Endothelial cell (in vitro differentiated cells): ENCODE measurements at places on chromosomes 11 and 22. TPM values are rescaled to one million over a fixed set of nuclear protein-coding genes. Genes with fewer than 3 reads are reported as not detected.

DNA sequence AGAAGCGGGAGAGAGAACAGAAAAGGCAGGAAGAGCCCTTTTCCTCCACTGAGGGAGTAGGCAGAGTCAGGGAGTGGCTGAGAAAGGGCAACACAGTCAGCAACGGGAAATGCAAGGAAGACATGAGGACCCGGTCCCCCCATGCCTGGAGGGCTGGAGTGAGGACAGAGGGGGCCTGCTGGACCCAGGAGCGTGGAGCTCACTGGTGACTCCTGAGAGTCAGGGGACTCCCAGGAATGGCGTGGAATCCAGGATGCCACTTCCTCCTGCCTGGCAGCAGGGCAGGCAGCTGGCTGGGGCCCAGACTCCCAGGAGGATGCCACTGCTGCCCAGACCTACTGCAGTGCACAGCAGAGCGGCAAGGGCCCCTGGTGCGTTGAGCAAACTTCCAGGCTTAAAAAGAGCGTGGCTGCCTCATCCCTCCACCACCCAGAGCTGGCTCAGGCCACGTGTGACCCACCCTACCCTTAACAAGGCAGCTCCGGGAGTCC lies 11.3 kb downstream of the C11orf21 start:
- DNase-seq = peak; percentile 4

- DNase-seq = no peak
These were observed 72.4 kb downstream of the ZNRF3 start for GRCh38 chr22:28955817-28956216.

- no peak for DNase-seq
These were observed 7.4 kb downstream of the SMPD1 start for GRCh38 chr11:6397636-6398035.

DNA sequence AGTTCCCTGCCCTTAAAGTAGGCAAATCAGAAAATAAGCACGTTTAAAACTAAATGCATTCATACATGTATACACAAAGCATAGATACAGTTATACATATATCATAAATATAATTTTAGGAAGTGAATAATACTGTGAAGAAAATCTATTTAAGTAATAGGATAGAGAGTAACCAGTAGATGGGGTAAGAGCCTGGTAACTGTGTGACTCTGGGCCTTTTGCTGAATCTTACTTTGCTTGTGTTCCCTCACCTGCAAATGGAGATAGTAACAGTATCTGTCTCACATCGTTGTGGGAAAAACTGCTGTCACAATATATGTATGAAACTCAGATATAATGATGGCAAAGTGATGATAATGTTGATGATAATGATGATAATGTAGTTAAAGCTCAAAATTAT lies 29.9 kb downstream of the MS4A2 start:
- no peak for DNase-seq

- DNase-seq = no peak
These were observed 3.2 kb downstream of the GLB1L2 start for GRCh38 chr11:134334796-134335571.

GRCh38 chr11:13698132-13698531 lies 29.7 kb downstream of the FAR1 start:
- DNase-seq = no peak

DNA sequence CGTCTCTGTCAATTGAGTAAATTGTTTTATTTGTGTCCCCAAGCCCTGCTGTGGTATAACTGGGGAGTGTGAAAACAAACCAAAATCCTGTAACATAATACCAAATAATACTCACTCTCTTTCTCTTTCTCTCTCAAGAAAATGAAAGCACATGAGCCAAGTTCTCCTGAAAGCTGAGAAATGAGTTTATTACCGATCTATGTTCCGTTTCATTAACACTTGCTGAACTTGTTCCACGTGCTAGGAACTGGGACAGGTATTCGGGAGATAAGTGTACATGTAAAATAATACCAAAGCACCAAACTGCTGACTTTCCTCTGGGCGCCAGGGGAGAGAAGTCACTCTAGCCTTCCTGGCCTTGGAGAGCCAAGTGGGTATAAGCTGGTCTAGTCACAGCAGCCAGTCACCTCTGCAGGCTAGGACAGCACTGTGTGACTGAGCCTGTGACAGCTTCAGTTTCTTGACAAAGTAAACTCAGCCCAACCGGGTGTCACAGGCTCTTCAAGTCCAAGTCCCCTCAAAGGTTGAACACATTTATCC lies 23.1 kb downstream of the CD6 start:
- no peak for DNase-seq

DNA sequence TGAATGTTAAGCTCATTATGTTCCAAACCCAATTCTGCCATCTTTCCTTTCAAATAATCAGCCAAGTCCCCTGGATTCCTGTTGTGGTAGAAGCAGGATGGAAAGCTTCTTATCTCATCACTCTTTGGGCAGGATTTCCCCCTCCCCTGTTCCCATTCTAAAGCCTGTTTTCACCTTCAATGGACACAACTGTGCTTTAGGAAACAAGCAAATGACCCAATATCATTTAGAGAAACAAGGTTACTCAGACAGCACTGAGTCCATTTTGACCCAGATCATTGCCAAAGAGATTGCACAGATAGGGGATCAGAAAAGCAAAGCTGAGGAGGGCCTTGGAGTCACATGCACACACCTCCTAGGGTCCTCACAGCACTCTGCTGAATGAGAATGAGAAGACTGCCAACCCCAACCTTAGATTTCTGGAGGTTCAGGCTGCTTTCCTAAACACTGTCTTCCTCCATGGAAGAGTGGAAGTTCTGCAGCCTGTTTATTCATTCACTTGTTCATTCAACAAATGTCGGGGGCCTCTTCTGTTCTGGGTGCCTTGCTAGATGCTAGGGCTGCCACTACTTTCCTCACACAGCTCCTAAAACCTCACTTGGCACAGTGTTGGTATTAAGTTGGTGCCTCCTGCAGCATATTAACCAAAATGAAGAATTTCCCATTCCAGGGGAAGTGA lies 95.3 kb downstream of the ME3 start:
- no peak for DNase-seq

DNA sequence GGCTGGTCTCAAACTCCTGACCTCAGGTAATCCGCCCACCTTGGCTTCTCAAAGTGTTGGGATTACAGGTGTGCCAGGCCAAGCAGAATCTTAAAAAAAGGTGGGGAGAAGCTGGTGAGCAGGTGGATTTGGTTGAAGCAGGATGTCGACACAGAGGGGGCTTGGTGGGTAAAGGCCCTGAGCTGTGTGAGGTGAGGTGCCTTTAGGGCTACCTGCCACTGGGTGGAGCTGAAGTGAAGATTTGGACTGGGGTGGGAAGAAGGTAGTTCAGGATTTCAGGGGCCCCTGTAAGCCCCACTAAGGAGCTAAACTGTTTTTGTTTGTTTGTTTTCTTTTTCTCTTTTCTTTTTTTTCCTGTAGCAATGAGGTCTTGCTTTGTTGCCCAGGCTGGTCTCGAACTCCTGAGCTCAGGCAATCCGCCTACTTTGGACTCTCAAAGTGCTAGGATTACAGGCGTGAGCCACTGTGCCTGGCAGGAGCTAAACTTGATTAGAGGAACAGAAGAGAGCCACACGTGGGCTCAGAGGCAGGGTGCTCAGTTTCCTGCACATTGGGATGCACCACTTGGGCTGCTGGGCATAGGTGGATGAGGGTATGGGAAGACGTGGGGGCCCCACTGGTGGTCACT lies 6.0 kb downstream of the P2RX6 start:
- no peak for DNase-seq

DNA sequence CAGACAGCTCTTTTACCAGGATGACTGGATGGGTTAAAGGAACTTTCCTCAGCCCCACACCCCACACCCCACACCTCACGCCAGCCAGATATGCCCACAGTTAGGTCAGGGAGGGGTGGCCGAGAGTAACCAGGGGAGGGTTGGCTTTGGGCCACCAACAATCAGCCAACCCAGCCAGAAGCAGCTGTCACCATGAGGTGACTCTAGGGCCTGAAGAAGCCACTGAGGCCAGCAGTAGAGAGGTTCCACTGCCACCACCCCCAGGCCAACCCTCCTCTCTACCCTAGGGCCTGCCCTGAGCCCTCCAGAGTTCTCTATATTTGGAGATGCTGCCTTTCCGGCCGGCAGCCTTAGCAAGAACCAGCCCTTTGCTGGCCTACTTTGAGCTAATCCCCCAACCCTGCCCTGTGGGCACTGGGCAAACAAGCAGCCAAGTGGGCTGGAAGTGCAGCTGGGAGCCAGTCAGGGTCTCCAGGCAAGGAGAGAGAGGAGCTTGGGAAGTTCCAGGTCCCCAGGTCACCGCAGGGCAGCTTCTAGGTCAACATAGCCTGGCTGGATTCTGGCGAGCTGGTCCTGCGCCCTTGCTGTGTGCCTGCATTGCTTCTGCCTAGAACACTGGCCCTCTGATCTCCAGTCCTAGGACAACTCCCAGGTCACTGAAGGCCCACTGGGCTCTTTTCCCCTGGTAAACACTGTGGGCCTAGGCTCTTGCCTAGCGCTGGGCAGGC lies 12.0 kb upstream of the SYT8 start:
- DNase-seq = no peak

DNA sequence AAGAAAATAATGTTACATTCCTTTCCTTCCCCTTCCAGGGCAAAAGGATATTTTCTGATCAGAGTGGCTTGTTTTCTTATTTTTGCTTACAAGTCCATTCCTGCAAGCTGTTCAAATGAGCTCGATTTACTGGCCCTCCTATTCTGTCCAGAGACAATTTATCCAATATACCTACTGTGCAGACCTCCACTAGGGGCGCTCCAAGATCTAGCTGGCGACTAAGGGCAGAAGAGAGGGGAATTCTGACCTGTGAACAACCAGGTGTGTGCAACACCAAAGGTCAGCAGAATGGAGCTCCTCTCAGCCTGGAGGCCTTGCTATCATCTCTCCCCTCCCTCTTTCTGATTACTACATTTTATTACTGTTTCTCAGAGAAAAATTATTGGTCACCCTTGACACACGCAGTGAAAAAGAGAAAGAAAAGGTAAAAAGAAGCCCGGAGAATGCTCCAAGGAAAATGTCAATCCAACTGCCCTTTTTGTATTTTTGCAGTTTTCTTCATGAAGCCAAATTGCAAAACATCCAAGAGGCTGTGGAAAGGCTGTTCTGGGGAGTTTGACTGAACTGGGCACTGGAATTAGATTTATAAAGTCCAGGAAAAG lies 3.2 kb downstream of the SEZ6L start:
- peak; percentile 74 for DNase-seq

DNA sequence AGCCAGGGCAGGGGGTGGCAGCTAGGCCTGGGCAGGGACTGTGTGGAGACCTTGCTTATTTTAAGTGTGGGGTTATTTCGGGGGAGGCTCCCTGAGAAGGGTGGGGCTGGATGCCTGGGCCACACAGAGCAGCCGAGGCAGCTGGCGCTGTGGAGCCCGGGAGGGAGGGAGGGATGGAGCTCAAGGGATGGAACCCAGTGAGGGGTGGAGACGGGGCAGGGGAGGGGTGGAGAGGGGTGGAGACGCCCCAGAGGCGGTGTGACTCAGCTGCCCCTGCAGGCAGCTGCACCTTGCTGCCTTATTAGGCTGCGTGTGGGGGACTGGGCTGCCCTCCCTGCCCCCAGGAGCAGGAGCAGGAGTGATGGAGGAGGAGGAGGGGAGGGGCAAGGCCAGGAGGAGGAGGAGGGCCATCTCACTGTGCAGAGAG lies 9.8 kb upstream of the TSSC4 start:
- DNase-seq = no peak

- DNase-seq = no peak
These were observed at the start of gene KMT5B for GRCh38 chr11:68213135-68213515. Gene KMT5B, minus strand, starts transcription at chr11:68213296. Its CDS starts 23,220 bp downstream, at chr11:68190076.

- no peak for DNase-seq
These were observed 69.8 kb upstream of the NNMT start for GRCh38 chr11:114226356-114226755.

GRCh38 chr11:63504933-63505586 lies 824 bp upstream of the LGALS12 start:
- DNase-seq = no peak

GRCh38 chr11:124841840-124842239 lies 23.4 kb upstream of the ROBO3 start:
- no peak for DNase-seq

GRCh38 chr22:20015187-20015625 lies 1.4 kb downstream of the ARVCF start:
- DNase-seq = no peak

GRCh38 chr11:47948137-47948536 lies 32.2 kb upstream of the PTPRJ start:
- DNase-seq = no peak

- no peak for DNase-seq
These were observed 4.9 kb downstream of the NOL12 start for GRCh38 chr22:37690901-37691504.

DNA sequence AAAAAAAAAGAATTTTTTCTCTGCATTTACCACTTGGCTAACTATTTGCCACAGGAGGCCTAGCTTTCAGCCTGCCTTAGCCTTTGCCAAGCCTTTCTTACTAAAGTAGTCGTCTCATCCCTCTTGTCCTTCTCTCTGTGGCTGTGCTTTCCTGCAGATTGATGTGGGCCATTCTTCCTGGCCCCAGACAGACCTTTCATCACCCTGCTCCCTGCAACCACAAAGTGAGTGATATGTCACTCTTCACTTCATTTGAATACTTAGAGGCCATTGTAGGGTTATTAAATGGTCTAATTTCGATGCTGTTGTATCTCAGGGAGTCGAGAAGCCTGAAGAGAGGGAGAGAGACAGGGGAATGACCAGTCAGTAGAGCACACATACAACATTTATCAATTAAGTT lies 37.6 kb downstream of the ART5 start:
- no peak for DNase-seq

- no peak for DNase-seq
These were observed 75.0 kb downstream of the CACNA1I start for GRCh38 chr22:39645532-39645931.

- no peak for DNase-seq
These were observed 28.7 kb upstream of the PICK1 start for GRCh38 chr22:38028344-38029130.

GRCh38 chr11:89736566-89736965 lies 26.5 kb downstream of the TRIM77 start:
- no peak for DNase-seq

DNA sequence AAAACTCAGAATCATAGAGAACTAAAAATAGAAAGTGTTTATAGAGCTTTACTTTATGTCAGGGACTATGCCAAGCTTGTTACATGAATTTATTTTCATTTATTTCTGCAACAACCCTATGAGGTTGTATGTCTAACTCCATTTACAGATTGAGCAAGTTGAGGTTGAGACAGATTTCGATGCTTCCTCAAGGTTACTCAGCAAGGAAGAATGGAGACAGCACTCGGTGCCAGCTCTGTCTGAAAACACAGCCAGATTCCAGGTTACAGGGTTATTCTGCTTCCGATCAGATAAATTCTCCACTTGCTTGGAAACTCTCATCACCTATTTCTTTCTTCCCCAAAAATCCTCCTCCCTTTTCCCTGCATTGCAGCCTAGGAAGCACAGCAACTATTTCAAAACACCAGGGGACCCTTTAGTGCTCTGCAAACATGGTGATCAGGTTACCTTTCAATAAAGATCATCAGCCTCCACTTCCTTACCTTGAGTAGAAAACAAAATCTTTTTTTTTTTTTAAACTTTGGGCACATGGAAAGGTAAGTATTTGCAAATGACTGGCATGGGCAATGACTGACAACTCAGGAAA lies 7.0 kb downstream of the MMP3 start:
- no peak for DNase-seq

- no peak for DNase-seq
These were observed 169.1 kb downstream of the NXPE2 start for GRCh38 chr11:114847306-114847975.

The CEP126 gene
- total RNA-seq = 9.4 TPM

The GRM5 gene
- 0.28 TPM for total RNA-seq

The OR2D2 gene
- total RNA-seq = 0.64 TPM

The OR4A16 gene
- not detected for total RNA-seq

The MYRF gene
- total RNA-seq = 1.5 TPM

The FOLR2 gene
- total RNA-seq = not detected

The CCDC73 gene
- not detected for total RNA-seq

The NRGN gene
- 17.0 TPM for total RNA-seq

The CRYBA4 gene
- 0.46 TPM for total RNA-seq

The MAJIN gene
- not detected for total RNA-seq

The TMEM45B gene
- total RNA-seq = not detected

The TEX54 gene
- total RNA-seq = not detected

The ATG13 gene
- total RNA-seq = 85.6 TPM
